ENCODE measurements at places on chromosomes 16 and 17.

GRCh38 chr16:46573008-46573833, 48.0 kb downstream of the SHCBP1 start:
- DNase-seq: no peak

GRCh38 chr17:4417129-4417667, 16.5 kb upstream of the SPNS3 start:
- no peak for DNase-seq

DNA sequence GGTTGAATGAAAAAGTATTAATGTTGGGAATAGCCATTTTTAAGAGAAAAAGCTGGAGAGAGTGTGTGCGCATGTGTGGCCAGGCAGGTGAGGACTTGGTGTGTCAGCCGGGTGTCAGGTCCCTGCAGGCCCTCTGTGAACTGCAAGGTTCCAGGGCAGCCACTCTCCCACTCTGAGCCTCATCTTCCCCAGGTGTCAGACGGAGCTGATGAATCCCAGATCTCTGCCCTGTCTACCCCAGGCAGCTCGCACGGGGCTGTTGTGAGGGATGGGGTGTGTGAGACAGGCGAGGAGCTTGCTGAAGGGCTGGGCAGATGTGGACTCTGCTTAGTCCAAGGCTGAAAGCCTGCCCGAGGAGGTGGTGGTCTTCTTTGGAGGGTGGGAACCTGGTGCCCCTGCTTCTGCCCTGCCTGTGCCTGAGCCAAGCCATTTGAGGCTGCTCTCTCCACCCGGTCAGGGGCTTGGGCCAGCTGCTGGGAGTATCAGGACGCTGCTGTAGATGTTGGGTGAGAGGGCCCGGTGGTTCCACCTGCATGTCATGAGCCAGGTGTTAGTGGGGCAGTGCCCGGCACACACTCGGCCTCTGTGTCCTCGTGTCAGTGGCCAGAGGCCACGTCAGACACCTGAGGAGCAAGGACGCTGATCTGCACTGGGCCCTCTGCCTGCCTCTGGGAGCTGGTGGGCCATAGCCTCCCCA, 122.4 kb downstream of the RAB11FIP4 start:
- DNase-seq: no peak

DNA sequence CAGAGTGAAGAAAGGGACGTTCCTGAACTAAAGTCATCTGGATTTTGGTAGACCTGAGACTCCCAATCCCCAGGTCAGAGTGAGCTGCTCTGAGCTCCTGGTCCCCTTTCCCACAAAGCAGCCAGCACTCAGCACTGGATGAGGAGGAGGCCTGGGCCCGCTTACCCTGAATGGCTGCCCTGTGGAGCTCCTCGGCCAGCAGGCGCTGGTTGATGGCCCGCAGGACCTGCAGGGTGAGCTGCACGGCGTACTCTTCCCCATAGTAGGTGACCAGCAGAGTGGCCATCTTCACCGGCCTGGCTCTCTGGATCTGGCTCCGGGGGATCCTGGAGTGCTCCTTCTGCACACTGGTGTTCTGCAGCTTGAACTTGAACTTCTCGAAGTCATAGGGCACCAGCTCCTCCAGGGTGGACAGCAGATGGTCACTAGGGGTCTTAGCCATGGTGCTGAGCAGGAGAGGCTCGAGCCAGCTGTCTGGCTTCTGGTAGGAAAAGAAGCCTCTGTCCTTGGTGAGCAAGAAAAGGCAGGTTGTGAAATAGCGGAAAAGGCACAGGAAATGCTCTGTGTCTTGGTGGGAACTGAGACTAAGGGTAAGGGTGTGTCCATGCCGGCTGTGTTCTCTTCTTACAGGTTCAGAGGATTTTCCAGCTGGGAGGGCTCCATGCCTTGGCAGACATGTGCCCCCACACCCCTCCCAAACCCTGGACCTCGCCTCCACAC, at the start of gene MEFV:
Gene MEFV (minus strand): TSS at position 488 of the 720 bp plus-strand sequence. CDS start 46 bp downstream, at position 442.
- peak; percentile 39 for DNase-seq

GRCh38 chr17:39676198-39676819, 8.1 kb downstream of the PNMT start:
- DNase-seq: no peak

- no peak for DNase-seq
Measured at GRCh38 chr16:56408379-56409098, 16.8 kb downstream of the AMFR start.

DNA sequence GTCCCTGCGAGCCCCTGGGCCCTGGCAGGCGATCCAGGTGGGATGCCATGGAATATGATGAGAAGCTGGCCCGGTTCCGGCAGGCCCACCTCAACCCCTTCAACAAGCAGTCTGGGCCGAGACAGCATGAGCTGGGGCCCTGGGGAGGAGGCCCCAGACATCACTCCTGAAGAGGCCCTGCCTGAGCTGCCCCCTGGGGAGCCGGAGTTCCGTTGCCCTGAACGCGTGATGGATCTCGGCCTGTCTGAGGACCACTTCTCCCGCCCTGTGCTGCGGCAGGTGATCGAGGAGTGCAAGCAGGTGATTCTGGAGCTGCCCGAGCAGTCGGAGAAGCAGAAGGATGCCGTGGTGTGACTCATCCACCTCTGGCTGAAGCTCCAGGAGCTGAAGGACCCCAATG, 33.1 kb downstream of the CDRT15L2 start:
- DNase-seq: no peak

DNA sequence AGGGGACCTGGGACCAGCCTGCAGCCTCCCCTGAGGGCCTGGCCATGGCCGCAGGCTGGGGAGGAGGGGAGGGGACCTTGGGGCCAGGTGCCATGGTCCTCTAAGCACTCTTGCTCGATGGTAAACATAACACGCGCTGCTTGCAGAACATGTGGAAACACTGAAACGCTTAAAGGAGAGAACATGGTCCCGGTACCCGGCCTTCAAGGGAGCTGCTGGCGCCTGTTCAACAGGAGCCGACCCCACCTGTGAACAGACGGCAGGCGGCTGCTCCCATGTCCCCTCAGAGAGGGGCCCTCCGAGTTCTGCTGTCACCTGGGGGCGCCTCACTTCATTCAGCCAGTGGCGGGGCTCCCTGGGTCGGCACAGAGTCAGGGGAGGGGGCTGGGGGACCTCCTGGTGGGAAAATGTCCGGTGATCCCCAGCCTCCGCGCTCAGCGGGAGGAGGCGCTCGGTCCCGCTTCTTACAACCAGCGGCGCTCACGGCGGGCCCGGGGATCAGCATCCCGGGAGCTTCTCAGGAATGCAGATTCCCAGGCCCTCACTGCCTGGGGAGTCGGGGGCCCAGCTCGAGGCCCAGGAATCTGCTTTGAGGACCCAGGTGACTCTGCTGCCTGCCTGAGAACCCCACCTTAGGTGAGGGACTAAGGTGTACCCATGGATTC, 854 bp upstream of the SSTR5 start:
- DNase-seq: peak; percentile 60

DNA sequence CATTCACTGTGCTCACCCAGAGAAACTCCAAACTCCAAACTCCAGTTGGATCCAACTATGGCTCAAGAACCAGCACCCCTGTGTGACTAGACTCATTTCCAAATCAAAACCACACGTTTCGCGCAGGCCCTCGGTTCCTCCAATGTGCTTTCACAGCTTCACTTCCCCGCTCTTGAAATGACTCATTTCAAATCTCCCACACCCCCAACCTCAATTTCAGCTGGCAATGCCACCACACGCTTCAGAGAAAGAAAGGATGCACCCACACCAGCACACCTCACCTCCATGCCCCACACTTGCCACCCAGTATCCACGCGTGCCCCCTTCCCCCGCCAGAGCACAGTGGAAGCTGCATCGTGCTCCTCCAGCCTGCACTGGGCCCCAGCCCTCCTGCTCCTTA, 9.0 kb downstream of the TMEM92 start:
- no peak for DNase-seq

- no peak for DNase-seq
Measured at GRCh38 chr17:74041869-74042640, 161.4 kb upstream of the RPL38 start.

DNA sequence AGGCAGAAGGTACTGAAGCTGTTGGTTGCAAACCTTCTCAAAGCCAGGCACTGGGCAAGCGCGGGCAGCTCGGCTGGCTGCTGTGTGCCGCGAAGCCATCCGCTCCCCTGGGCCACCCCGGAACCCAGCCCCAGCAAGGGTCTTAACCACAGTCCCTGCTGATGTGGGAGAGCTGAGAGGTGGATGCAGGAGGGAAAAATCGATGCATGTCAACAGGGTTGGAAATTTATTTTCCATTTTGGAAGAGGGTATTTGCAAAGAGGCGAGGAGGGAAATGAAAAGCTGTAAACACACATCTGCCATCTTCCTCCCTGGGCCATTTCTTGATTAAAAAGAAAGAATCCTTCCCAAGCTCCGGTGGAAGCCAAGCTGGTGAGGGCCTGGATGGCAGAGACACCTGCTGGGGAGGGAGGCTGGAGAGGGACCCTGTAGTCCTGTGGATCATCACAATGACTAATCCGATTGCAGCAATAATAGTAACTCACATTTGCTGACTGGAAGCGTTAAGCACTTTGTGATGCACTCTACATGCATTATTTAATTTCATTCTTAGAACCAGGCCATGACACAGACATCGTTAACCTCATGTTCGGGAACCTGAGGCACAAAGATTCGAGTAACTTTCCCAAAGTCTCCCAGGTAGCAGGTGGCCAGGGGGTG, 13.9 kb upstream of the TBX2 start:
- DNase-seq: peak; percentile 89

GRCh38 chr16:85663891-85664321, 24.8 kb downstream of the GINS2 start:
- no peak for DNase-seq

DNA sequence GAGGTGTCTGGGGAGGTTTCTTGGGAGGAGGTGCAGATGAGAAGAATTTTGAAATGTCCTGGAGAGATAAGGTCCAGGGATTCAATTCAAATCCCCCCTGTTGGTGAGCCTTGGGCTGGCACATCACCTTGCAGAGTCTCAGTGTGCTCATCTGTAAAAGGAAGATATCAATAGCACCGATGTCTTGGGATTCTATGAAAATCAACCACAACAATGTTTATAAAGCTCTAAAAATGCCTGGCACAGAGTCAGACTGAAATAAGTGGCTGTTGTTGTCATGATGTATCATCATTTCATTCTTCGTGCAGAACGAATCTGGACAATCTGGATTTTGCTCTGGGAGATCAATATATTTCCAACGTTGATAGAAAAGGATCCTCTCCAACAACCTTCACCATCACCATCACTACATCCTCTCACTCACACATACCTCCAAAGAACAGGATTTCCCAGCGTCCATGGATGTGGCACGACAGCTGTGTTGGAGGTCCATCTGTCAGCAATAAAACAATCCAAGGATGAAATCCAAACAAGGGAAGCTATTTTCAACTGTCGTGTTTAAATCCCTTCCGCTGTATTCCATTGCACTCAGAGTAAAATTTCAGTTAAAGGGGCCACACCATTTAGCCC, 393.7 kb upstream of the DYNLRB2 start:
- DNase-seq: no peak

DNA sequence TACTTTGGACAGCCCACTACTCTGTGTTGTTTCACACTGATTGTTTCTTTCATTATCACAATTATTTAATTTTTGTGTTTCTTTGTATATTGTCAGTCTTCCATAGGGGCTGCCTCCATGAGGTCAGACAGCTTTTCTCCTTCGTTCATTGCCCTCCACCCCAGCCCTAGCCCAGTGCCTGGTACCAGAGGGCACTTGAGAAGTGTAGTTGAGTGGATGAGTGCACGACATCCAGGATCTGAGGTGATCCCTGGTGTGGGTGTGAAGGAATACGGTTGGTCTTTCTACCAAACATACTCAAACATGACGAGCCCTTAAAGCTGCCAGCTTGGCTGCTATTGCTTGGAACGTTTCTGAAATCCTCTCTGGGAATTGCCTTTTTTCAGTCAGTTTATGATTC, 37.9 kb downstream of the DHRS7B start:
- DNase-seq: no peak

GRCh38 chr16:49696414-49697101, 159.4 kb downstream of the ZNF423 start:
- no peak for DNase-seq

DNA sequence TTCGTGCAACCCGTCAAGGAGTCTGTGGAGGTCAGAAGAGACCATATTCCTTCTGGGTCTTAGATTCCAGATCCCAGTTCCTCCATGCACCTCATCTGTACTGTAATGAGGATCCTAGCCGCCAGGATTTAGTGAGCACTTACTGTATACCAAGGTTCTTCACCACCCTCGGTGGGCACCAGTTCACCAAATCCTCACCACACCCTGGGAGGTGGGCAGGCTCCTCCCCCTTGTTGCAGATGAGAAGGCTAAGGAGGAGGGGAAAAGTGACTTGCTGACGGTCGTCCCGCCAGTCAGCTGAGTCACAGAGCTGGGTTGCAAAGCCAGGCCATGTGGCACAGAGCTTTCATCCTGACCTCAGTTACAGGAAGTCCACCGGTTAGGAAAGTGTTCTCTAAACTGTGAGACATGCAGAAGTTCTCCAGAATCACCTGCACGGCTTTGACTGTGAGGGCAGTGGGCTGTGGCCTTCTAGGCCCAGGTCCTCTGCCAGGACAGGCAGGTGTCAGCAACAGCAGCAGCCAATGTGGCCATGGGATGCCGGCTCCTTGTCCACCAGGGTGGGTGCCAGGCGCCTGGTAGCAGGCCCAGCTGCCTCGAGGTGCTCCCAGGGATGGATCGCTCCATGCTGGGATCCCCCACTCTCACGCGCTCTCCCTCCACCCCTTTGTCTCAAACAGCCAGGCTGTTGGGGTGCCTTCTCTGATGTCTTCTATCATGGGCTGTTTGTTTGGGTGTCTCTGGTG, 240.3 kb upstream of the GSE1 start:
- DNase-seq: no peak

DNA sequence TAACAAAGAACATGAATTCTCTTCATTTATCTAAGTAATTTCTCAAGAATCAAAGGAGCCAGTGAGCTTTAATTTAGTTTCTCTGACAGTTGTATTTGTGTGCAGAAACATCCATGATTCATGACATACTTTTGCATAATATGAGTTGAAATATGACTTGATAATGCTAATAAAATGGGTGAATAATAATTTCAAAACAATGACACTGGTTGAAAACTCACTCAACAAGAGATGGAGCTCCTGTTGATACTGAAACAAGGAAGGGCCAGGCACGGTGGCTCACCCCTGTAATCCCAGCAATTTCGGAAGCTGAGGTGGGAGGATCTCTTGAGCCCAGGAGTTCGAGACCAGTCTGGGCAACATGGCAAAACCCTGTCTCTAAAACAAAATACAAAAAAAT, 147.0 kb downstream of the MAP2K6 start:
- no peak for DNase-seq

GRCh38 chr16:6777624-6778023, 555.0 kb upstream of the RBFOX1 start:
- DNase-seq: no peak

- no peak for DNase-seq
Measured at GRCh38 chr16:71472051-71472450, 10.0 kb upstream of the ZNF23 start.
